ENCODE measurements at places on chromosomes 11 and 22.

DNA sequence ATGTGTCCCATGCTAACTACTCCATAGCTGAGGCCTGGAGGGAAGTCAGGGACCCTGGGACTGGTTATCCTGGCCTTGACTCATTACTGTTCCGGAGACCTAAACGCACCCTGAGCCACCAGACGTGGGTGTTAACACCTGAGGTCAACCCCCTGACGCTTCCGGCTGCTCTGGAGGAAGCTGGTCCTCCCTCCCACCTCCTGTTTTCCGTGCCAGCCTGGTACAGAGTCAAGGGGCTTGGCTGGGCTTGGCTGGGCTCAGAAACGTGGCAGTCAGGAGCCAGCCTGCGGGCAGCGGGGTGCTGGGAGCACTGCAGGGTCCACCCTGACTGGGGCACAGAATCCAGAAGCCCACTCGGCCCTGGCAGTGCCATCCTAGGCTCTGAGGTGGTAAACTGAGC lies 2.6 kb downstream of the TMPRSS4 start:
- no peak for DNase-seq

DNA sequence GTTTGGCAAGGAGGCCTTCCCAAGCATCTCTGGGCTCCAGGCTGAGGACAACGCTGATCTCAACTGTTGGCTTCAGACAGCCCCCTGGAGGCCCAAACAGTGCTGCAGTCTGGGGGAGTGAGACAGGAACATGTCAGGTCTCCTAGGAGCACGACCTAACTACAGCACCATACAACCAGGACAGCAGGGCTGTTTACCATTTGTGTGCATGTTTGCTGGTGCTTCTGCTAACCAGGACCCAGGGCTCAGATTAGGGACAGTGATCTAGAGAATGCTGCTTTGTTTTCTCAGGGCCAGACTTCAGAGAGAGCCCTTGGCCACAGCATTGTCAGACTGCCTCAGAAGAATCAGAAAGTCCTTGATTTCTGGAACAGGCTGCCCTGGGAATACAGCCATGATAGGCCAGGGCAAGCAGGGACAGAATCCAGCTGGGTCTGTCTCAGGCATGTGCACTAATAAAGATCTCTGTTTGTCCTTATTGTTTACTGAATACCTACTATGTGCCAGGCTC lies 126.5 kb downstream of the VPREB1 start:
- no peak for DNase-seq

DNA sequence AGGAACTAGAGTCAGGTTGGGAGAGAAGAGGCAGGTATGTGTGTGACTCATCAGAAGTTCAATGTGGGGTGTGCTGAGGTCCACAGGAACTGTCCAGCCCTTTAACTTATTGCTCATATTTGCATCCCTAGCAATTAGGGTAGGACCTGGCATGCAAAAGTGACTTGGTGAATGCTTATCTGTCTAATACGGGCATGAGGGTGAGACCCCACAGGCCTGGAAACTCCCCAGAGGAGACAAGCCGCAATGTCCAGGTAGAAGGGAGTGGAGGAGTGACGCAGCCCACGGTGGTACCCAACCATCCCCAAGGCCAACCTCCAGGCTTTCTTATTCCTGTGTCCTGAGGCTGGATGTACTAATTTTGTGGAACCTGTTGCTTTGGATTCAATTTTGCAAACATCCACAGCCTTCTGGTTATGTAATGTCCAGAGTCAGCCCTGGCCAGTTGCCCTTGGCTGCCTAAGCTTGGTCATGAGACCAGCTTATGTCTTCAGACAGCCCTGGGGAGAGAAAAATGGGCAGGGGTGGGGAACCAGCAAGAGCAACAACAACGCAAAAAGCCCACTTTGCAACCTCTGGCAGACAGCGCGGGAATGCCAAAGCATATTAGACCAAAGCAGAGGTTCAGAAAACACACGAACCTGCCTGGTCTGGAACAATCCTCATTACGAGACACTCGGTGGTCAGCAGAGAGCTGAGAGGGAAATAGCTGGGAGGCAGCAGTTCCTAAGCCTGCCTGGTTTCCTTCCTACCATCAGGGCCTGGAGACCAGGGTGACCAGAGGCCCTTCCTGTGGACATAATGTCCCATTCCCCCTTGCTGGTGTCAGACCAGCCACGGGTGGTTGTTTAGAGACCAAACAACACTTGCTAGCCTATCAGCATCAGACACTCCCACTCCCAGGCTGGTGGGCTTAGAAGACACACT lies 49.3 kb downstream of the TIMP3 start:
- no peak for DNase-seq

GRCh38 chr11:126344141-126345080 lies 11.1 kb upstream of the ST3GAL4 start:
- no peak for DNase-seq

DNA sequence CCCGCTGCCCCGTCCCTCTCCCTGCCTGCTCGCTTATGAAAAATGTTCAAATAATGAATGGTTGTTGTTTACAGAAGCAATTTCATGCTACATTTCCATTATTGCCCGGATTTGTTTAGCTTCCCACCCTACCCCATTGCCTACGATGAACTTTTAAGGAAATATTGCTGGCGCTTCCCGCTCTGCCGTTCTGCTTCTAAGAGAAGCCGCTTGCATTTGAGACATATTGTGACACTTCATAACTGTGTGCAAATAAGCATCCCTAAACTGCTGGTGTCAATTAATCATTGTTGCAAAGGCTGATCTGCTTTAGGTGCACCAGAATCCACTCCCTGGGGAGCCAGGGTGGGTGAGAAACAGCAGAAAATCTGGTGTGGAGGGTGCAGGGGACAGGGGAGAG lies 52.3 kb upstream of the LMO1 start:
- no peak for DNase-seq

DNA sequence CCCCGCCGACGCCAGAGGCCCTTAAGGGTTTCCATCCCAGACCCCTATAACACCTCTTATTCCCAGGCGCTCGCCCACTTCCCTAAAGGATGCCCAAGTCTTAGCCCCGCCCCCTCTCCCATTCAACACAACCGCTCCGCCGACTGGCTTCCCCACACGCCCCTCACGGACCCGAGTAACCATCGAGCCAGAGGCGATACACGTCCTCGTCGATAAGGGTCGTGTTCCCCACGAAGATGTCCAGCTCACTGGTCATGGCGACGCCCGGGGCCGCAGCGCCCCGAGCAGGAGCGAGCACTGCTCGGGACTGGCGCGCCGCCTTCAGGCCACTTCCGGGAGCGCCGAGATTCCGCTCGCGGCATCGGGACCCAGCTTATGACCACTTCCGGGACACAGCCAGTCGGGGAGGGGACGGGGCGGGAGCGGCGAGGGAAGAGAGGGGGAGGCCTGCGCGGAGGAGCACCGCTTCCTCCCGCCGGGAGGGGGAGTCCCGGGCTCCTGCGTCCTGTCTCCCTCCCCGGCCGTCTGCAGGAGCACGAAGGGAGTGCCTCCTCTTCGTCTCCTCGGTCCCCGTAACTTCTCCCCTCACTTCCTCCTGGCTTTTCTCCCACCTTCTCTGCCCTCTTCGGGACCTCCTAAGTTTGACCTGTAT lies at the start of gene FIBP:
TSS of gene FIBP (minus strand) at position 309 of the 652 bp plus-strand sequence. CDS start at position 256, 53 bp downstream.
- peak; percentile 93 for DNase-seq

DNA sequence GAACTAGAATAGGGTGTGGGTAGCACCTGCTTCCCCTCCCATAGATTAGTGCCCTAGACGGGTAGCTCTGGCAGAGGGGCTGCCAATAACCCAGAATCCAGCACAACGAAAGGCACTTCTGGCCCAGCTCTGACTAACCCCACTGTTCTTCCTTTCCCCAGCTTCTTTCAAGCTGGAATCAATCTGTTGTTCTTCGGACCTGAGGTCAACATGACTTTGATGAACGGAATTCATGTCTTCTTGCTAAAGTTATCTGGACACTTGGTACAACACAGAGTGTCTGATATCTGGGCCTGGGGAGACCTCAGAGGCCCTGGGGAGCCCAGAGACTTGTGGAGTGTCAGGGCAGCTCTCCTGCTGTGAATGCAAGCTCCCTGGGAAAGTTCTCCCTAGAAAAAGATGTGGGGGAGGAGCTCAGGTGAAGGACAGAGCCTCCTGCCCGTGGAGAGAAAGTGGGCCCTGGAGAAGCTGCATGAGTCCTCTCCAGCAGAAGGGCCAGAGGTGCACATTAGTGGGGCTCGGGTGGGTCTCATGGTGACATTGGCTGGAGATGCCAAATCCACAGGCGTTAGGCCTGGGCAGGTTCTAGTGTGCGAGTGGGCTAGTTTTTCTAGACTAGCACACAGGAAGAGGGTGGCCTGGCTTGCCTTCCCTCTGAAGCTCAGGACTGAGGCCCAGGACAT lies 6.3 kb downstream of the KCNJ11 start:
- DNase-seq: no peak

GRCh38 chr22:42959576-42960509 lies 55.1 kb downstream of the PACSIN2 start:
- no peak for DNase-seq

- no peak for DNase-seq
Observed at GRCh38 chr11:77183431-77183984, 55.5 kb downstream of the MYO7A start.

DNA sequence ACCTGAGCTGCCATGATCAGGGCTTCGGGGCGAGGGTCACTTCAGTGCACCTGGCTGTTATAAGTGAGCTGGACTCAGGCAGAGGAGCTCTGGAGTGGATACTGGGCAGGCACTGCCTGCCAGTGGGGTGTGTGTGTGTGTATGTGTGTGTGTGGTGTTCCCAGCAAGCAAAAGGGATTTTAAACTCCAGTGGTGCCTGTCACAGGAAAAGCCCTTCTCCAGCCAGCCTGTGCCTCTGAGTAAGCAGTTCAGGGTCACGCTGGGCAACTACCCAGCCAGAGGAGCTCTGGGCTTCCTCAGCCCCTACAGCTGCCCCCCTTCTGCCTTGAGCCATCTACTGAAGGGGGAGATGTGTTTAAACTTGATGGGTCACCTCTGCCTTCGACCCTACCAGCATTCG lies 109.0 kb downstream of the OSBP2 start:
- DNase-seq: no peak

GRCh38 chr11:69241075-69241740 lies 52.7 kb upstream of the MYEOV start:
- DNase-seq: no peak

DNA sequence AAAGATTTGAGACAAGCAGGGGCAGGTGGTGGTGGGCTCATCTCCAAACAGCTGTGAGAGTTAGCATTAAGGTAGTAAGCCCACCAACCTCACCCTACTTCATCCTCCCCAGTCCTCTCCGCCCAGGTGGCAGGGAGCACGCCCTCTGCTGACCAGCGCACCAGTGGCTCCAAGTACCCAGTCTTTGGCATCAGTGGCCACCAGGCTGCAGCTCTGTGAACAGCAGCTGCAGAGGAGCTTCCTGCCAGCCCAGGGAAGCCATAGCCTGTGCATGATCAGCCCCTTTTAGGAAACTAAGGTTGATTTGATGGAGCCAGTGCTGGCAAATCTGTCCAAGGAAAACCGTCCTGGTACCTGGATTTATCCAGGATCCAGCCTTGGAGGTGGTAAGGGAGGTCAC lies 21.7 kb downstream of the CAVIN3 start:
- no peak for DNase-seq

GRCh38 chr11:13834463-13834862 lies 128.1 kb upstream of the SPON1 start:
- no peak for DNase-seq

DNA sequence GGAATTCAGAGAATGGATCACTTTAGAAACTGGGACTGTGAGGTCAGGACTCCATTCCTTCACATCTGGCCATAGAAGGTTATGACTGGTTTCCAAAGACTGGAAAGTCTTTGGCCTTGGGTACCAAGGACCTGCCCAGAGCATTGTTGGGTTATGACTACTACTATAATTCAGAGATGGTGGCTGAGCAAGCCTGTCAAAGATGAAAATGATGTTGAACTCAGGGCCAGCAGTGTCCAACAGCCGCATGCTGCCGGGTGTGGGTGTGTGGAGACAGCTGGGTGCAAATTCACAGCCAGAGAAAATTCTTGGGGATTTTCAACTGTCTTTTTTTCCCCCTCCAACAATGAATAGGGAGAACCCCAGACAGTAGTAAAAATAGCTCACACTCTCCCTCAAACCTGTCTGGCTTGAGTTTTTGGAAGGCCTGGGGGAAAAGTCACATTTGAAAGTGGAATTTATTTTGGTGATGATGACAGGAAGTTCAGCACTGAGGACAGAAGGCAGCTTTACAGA lies 166.8 kb upstream of the NCAM1 start:
- no peak for DNase-seq

DNA sequence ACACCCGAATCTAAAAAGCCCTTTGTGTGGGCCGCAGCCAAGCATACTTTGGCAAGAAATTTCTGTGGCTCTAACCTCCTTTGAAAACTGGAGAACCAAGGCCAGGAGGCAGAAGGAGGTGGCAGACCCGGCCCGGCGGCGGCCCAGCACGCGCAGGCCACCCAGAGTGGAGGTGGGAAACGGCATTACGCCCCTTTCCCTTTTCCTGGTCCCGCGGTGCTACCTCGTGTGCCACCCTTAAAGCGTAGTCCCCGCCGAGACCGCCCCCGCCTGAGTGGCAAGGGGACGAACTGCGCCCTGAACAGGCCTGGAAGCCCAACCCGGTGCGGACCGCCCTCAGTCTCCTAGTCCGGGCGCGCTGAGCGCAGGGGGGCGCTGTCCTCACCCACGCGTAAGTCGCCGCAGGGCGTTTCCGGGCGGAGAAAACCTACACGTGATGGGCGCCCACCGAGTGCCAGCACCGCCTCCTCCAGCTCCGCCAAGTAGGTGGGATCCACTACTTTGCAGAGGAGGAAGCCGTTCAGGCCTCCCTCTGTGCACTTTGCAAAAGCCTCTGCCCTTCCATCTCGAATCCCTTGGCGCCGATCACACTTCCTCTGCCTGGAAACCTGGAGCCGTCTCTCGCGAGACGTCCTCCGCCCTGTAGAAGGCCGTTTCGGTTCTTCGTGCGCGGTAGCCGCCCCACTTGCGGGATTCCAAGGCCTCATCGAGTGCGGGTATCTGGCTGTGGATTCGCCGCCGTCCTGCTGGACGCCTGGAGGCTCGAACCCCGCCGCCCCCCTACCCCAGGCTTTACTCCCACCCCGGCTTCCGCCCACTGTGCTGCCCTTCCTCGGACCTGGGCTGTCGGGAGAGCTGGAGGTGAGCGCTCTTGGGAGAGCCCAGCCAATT lies at the start of gene ACCS:
TSS of gene ACCS (plus strand) at position 430 of the 891 bp plus-strand sequence. CDS start 1,358 bp downstream, outside the sequence.
- DNase-seq: peak; percentile 77

DNA sequence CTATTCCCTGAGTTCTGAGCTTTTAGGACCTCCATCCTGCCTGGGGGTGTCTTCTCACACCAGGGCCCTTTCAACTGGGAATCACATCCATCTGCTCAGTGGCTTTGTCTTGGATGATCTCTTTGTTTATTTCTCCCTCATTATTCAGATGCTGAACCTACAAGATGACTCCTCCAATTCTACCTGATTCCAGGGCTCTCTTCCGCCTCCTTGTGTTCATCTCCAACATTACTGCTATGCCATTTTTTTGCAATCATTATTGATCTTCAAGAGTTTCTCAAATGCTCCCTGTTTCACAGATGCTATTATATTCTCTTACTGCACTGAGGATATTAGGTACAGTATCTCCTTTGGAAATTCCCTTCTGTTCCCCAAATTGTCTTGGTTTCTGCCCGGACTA lies 307.7 kb downstream of the SHANK2 start:
- no peak for DNase-seq

Measured in activated CD4-positive, alpha-beta T cell treated with anti-CD3 and anti-CD28 coated beads for 4 hours (primary cell).